ENCODE measurements at places on chromosomes 4 and X.

GRCh38 chrX:142040906-142041305 is 137.2 kb downstream of the MAGEC1 start:
- DNase-seq: no peak

DNA sequence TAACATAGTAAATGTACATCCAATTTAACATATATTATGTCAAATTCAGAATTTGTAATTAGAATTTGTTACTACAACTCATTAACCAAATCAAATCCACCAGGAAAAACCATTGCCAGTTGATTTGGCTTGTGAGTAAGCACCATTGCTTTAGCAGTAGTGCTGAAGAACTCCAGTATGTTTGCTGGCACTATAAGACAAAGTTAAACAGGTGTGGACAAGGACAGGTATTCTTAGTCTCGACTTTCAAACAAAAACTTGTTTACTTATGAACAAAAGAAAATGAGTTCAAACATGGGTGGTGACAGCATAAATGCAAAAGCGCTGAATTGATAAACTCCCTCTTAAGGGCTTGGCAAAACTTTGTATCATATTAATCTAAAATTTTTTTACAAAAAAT is 1.3 kb upstream of the ADH7 start:
- DNase-seq: no peak

- no peak for DNase-seq
Observed at GRCh38 chr4:59643682-59644081, 1556.4 kb upstream of the ADGRL3 start.

GRCh38 chr4:12041828-12042227 is 613.1 kb upstream of the HS3ST1 start:
- DNase-seq: no peak

DNA sequence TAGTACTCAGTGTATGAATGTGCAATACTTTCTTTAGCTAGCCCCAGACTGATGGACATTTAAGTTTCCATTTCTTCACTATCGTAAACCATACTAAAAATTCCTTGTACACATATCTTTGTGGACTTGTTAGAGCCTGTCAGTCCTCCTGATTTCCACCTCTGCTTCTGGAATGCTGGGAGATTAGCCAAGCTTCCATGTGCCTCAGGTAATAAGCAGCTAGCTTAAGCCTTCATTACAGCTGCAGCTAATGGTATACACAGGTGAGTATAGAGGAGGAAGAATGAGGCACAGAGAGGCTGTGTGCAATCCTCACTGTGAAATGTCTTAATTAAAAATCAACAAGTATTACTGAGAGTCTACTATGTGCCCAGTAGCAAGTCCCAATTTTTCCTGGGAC is 9.8 kb downstream of the SMIM9 start:
- DNase-seq: no peak

DNA sequence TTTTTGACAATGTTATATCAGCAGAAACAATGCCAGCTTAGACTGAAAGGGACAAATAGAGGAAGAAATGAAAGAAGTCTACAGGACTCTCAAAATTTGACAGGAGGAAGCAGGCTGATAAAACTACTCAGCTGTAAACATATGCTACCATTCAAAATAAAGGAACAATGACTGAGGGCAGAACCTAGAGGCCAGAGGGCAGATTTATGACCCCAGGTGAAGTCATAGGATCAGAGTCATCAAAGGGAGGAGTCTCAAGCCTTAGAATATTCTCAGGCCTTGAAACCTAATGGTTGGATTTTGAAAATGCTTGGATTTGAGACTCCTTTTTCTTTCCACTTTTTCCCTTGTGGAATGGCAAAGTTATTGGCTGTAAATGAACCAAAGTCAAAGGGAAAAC is 17.0 kb upstream of the SYTL5 start:
- DNase-seq: no peak

GRCh38 chr4:68368691-68369131 is 18.8 kb upstream of the YTHDC1 start:
- DNase-seq: no peak

DNA sequence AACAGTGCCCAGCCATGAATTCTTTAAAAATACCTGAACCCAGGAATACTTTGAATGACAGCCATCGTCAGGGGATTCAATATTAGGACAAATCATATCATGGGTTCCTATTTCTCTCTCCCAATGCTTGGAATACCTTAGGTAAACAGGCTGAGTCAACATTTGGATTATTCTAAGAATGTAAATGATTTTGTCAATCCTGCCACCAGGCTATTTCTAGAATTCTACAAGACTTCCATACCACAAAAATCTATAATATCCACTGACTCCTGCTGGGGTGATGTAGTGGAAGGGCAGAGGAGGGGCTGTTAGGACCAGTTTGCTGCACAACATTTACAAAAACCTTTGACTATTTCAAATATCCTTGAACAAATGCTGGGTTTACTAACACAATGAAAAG is 65.2 kb downstream of the IGFBP7 start:
- no peak for DNase-seq

- DNase-seq: no peak
Observed at GRCh38 chrX:129934952-129935351, 29.0 kb downstream of the UTP14A start.

- DNase-seq: no peak
Observed at GRCh38 chr4:162727232-162727631, 439.5 kb downstream of the NAF1 start.

GRCh38 chr4:180832073-180832472 is 1411.1 kb upstream of the TENM3 start:
- DNase-seq: no peak

- DNase-seq: no peak
Observed at GRCh38 chrX:7159149-7159861, 11.4 kb upstream of the PUDP start.

DNA sequence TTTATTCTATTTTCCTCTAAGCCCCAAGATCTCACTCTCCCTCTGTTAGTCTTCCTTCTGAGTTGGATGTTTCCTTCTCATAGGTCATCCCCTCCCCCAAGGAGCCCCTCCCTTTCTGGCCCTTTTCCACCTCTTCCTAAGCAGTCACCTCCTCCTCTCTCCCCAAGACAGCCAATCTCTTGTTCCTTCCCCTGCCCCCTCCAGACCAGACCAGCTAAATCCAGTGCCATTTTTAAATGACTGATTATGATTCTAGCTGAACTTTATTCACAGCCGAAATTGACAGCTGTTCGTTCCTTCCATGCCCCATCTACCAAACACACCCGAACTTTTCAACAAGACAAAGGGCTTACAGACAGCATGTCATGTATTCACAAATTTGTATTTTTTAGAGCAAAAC is 1.9 kb downstream of the SPIN2A start:
- DNase-seq: no peak

- DNase-seq: no peak
Observed at GRCh38 chr4:149965206-149965605, 113.0 kb upstream of the DCLK2 start.

DNA sequence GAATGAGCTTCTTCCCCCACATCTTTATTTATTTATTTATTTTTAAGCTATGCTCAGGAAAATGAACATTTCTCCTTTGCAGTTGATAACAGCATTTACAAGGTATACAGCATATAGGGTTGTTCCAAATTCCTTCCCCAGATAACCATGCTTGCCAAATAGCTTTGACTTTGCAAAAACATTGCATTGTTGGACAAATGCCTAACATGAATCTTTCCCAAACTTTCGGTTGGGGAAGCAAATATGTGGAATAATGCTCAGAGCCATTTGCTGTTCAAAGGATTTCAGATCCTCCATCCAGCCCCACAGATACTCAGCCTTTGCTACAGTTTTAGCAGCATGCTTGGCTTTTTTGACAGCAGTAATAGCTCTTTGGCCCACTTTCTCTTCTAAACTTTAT is 127.2 kb upstream of the AGA start:
- no peak for DNase-seq

- DNase-seq: no peak
Observed at GRCh38 chr4:79604152-79604551, 196.1 kb upstream of the GK2 start.

- DNase-seq: no peak
Observed at GRCh38 chr4:75087865-75088264, 154.9 kb downstream of the PARM1 start.

GRCh38 chr4:170270628-170271027 is 180.9 kb upstream of the AADAT start:
- DNase-seq: no peak

DNA sequence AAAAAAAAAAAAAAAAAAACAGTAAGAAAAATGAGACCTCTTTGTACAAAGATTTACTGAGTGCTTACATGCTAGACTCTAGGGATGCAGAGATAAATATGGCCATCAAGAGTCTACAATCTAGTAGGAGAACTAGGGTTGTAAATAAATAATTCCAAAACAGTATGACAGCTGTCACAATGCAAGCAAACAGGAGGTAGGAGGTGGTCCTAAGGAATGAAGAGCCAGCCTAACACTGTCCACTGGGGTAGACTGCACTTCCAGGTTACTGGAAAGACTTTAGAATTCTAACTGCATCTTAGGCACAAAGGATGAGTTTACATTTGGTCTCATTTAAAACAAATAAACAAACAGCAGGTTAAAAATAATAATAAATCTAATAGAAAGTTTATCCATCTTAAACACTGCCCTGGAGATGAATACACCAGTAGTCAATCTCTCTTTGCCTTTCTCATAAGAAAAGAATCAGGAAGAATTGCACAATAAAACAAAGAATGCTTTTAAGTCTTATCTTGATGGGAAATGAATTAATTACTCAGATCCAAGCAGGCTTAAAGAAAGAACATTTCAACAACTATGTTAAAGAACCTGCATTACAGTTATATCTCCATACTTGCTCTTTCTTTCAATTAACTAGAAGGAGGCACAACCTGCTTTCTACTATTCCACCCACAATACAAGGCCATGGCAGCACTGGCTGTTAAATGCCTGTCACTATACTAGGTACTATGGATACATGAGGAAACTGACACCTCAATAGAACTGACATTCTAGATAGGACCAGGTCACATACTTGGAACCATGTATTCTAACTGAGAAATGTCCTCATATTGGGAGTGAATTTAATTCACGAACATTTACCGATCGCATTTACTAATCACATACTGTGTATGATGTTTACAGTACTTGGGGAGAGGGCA is 12.7 kb downstream of the ADGRA3 start:
- no peak for DNase-seq

DNA sequence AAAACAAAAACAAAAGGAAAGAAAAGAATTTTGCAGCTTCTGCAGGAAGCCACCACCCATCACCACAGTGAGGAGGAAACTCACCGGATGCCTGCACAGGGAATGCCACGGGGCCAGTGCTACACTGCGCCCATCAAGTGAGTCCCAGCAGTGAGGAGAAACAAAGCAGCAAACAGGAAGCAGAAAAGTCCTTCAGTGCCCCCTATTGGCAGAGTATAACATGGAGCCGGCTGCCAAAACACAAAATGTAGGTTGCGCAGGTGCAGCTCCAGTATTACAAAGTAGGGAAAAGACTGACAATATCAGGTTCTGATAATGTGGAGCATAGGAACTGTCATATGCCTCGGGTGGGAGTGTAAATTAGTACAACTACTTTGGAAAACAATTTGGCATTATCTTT is 23.3 kb upstream of the SCML2 start:
- no peak for DNase-seq

DNA sequence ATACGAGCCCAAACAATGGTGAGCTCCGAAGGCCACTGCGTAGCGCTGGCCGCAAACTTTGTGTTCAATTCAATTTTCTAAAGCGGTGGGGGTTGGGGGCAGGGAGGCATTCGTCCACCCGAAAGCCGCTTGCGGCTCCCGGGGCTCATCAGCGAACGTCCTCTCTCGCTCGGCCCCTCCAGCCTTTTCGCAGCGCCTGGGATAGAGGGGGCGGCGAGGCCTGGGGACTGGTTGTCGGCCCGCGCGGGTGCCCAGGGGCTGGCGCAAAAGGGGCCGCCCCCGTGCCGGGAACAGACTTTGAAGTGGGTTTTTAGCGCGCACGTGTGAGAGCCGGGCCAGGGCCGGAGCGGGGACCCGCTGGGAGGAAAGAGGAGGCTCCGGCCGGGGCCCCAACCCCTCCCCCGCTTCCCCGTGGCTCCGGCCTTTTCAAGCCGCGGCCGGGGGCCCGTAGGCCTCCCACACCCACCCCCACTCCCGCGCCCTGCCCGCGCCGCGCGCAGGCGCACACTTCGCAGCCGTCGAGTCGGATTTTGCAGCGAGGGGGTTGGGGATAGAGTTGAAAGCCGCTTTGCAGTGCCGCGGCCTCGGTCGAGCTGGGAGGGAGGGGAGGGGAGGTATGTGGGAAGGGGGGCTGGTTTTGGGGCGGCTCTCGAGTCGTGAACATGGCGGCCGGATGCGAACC is 8.3 kb downstream of the ZIC3 start:
- DNase-seq: no peak

GRCh38 chr4:84597450-84597849 is 14.5 kb downstream of the CDS1 start:
- DNase-seq: no peak

DNA sequence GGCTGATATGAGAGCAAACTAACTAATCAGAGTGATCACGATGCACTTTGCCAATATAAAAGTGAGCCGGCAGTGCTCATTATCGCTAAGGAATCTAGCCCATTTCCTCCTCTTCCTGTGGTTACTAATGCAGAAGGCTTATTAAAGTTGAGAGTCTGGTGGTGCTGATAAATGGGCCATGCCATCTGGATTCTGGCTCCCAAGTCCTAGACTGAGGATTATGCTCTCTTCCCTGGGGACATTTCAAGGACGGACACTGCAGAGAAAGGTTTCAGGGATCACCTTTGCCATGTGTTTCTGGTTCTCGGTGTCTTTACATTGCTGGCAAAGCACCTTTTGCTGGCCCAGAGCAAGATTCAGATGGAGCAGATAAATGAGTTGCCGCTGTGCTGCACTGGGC is 85.3 kb downstream of the RTL5 start:
- no peak for DNase-seq

GRCh38 chr4:173288296-173288695 is 45.9 kb downstream of the HMGB2 start:
- DNase-seq: peak; percentile 80

GRCh38 chrX:121146059-121146628 is 98.7 kb downstream of the GLUD2 start:
- DNase-seq: no peak

DNA sequence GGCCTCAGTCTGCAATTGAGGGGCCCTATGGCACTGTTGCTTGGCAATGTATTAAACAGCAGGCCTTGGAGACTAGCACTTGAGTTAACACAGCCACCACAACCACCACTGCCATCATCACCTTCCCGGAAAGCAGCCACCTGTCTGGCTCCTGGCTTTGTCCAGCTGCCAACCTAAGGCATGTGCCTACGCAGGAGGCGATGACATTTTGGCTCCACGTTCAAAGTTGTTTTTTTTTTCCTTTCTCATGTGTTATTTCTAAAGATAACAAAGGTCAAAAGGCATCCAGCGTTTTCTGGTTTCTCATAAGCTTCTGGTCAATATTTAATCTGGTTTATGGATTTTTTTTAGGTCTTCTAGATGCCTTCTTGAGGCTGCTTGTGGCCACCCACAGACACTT is 7.5 kb downstream of the CLDN2 start:
- no peak for DNase-seq

DNA sequence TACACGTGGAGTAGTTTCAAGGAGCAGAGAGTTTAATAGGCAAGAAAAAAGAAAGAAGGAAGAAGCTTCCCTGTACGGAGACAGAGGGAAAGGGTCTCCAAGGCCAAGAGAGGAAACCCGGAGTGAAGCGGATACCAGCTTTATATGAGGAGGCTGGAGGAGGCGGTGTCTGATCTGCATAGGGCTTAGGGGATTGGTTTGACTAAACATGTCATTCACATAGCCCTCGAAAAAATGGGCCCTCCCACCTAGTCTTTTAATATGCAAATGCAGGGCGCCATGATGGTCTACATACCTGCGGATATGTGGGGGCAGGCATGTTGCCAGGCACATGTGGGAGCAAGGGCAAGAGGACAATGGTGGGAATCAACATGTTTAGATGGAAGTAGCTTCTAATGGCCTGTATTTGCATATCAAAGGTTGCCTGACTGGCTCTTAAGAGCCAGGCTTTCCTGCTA is 103.1 kb upstream of the UGT8 start:
- DNase-seq: no peak

Measured in bone marrow (tissue), 2 donors.